ENCODE measurements at places on chromosomes 12 and 14.

GRCh38 chr12:75864161-75864560 lies 167.4 kb downstream of the PHLDA1 start:
- DNase-seq, result no peak

GRCh38 chr12:46725332-46725731 lies 100.5 kb downstream of the SLC38A4 start:
- no peak for DNase-seq

GRCh38 chr12:89501793-89502192 lies 22.8 kb downstream of the GALNT4 start:
- no peak for DNase-seq

GRCh38 chr12:67042697-67043131 lies 226.4 kb upstream of the CAND1 start:
- no peak for DNase-seq
